Stimulated activated naive CD4-positive, alpha-beta T cell (primary cell): ENCODE measurements at places on chromosomes 7 and 10.
A peak's percentile ranks its signal among the peaks of the same experiment; 100 is the strongest.

DNA sequence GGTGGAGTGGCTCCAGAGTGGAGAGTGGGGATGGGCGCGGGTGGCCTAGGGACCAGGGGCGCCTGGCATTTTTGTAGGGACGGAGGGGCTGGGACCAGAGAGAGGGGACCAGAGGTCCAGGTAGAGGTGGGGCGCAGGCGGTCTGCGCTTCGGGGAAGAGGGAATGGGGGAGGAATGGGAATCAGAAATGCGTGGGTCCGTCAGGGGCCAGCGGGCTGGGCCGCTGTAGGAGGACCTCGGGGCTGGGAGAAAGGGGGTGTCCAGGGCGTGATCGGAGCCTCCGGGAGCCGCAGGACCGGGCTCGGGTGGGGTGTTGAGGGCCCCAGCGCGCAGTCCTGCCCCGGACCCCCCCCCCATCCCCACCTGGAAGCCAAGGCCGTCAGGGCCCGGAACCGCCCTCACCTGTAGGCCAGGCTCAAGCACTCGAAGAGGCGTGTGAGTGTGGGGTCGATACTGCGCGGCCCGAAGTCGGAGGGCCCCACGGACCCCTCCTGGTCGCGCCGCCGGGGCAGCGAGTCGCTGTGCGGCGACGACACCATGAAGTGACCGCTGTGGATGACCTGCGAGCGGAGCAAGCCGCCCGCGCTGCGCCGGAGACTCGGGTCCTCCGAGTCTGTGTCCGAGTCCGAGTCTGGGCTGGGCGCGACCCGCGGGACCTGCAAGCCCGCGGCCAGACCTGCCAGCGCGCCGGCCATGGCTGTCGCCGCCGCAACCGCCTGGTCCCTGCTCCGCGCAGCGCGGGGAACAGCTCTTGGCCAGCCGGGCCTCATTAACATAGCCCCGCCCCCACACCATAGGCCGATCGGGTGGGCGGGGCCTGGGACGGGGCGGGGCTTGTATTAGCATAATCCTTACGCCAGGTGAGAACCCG, at the start of gene MLXIPL:
Gene MLXIPL (minus strand): TSS at position 725 of the 871 bp plus-strand sequence. CDS start 30 bp downstream, at position 695.
- no peak for DNase-seq

- no peak for DNase-seq
These were observed 66.1 kb downstream of the RBM33 start for GRCh38 chr7:155710530-155710929.

GRCh38 chr7:27774717-27775328, 34.9 kb downstream of the TAX1BP1 start:
- DNase-seq, result no peak

GRCh38 chr7:29035044-29035740, 77.1 kb upstream of the TRIL start:
- no peak for DNase-seq

DNA sequence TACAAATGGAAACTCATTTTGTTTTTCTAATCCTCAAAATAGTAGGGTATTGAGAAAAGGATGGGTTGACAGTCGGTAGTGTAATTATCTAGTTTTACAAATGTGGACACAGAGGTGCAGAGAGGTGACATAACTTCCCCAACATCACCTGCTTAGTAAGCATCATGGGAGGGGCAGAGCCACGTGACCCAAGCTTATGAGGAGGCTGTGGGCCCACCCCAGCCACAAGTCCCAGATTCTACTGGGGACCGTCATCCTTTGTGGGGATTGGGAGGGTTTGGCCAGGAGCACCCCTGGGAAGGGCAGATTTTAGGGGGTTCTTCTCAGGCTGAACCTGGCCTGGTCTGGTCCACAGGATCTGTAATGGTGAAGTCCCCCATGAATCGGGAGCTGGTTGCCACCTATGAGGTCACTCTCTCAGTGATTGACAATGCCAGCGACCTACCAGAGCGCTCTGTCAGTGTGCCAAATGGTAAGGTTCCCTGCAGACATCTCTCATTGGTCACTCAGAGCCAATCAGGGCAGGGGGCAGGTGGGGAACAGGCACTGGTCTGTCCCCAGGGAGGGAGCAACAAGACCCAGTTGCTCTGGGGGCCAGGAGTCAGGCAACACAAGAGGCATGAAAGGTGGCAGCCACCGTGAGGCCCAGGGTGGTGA, 23.6 kb upstream of the VSIR start:
- no peak for DNase-seq

DNA sequence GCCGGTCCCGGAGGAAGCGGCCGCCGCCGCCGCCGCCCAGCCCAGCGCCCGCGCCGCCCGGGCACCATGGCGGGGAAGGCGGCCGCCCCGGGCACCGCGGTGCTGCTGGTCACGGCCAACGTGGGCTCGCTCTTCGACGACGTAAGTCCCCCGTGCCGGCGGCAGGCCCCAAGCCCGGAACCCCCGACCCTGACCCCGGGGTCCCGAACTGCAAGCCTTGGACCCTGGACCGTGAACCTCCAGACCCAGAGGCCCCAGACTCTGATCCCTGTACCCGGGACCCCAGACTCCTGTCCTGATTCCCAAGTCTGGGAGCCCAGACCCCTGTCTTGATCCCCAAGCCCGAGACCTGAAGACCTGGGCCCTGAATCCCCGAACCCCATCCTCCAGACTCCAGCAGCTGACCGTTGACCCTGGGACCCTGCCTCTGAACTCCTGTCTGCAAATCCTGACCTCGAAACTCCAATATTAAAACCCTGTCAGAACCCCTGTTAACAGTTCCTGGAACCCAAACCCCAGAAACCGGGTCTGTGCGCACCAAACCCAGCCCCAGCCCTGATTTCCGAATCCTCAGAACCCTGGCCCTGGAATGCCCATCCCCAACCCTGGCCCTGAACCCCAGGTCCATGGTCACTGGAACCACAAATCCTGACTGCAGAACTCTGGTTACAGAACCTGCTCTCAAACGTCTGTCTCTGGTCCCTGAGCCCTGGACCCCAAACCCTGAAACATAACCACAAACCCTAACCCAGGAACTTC, 623 bp downstream of the INPP5A start:
- DNase-seq, result no peak

DNA sequence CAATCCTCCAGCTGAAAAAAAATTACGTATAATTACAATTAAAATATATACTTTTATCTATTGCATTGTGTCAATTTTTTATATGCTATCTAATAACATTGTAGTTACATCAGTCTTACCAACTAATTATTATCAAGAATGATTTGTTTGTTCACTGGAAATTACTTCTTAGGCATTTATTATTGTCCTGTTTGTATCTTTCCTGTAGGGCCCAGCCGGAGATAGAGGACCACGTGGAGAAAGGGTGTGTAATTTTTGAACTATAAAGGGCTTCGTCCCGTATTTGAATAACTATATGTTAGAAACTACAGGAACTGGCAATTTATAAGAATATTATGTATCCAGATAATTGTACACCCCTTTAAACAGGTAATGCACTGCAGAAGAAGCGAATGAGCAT, 4.1 kb downstream of the COL1A2 start:
- no peak for DNase-seq

GRCh38 chr7:53426145-53426750, 390.8 kb downstream of the POM121L12 start:
- no peak for DNase-seq

DNA sequence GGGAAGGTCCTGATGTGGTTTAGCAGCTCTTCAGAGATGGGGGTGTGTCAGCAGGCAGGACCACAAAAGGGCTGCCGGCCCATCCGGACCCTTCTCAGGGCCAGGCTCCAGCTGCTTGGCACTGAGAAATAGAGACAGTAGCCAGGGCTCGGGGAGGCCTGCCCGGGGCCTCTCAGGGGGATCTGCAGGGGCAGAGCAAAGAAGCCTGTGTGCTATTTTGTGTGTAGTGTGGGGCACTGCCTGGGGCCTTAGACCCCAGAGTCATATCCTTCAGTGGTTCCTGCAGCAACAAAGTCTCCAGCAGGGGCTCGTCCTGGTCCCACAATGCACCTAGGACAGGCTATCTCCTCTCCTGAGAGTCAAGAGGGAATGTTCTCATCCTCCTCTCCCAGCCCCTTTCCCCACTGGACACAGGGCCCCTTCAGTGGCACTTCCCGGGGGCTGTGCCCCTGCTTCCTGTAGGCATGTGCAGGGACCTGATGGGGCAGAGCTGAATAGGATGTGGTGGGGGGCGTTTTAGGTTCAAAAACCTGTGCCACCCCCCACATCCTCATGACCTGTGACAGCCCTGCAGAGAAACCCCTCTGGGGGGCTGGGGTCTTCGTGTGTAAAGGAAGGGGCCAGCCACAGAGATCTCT, 159.5 kb upstream of the RHEB start:
- no peak for DNase-seq

DNA sequence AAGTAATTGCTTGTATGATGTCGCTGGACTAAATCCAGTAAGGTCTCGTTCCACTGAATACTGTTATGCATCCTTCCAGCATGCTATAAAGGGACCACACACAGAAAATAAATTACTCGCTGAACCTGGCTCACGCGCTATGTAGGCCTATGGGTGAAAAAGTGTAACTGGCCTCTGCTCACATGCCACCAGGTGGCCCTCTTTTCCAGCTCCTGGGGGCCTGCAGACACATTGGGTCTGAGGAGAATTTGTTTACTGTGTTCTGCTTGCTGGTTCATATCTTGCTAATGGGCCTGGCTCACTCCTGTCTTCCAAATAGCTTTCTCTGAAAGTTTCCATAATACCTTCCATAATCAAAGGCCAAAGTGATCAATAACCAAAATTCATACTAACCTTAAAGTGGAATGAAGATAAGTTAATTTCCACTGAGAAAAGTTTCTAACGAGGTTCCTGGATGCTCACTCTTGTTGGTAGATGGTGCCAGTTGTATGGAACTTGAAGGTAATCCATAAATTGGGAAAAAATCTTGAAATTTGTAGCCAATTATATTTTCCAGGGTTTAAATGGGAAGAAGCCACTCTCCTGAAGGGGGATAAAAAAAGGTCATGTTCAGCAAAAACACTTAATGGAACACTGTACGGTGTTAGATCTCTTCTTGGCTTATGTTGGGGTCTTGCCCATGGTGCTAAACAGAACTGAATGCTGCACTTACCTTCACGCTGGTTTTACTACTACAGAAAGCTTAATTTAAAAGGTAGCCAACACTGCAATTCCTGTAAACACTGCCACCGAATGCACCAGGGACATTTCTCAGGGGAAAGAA, 27.0 kb upstream of the ZPBP start:
- DNase-seq, result peak; percentile 11

- DNase-seq, result no peak
These were observed 26.6 kb upstream of the FAM180A start for GRCh38 chr7:135775230-135775629.

GRCh38 chr10:29430101-29430500, 141.2 kb downstream of the LYZL1 start:
- no peak for DNase-seq

DNA sequence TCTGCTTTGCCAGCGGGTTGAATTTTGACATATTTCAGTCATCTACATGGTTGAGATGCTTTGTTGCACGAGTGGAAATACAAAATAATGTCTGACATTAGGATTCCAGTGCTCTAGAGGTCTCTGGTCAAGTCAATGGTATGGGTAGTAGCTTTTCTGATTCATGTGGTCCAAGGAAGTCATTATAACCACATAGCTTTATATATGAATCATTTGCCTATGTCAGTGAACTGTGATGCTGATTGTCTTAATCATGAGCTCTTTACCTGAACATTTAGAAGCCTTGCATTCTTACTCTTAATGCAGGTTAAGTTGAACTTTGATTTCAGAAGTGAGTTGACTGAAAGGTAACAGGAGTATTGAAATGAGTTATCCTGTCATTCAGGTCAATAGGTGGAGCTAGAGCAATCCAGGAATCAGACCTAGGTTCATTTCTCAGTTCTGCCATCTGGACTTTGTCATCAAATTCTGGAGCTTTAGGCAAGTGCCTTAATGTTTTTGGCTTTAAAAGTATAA, 3.3 kb downstream of the MAPK8 start:
- no peak for DNase-seq

GRCh38 chr7:143040209-143040715, 11.9 kb upstream of the OR6V1 start:
- DNase-seq, result no peak

DNA sequence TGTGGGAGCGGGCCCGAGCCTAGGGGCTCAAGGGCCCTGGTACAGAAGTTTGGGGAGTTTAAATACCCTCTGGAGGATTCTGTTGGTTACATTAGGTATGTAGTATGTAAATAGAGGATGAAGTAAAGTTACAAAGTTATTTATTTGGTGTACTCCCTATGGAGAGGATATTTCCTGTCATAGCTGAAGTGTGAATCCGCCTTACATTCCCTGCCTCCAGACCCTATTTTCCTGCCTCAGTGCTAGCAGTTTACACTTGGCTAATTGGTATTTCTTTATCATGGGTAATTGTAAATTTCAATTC, 60.6 kb upstream of the KLF14 start:
- DNase-seq, result no peak

DNA sequence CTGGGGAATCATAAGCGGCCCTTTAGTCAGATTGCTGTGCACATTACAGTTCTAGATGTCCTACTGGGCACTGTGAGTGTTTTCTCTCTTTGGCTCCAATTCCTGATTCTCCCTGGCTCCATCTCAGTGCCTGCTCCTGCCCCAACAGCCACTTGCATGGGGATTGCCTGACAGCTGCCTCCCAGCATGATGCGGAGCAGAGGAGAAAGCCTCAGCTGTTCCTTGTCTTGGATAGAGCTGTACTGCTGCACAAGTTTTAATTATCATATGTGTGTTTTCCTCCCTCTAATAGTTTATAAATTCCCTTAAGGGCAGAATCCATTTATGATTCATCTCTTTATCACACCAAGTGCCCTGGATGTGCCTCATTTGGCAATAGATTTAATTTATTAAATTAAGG, 285.8 kb upstream of the COBL start:
- no peak for DNase-seq

DNA sequence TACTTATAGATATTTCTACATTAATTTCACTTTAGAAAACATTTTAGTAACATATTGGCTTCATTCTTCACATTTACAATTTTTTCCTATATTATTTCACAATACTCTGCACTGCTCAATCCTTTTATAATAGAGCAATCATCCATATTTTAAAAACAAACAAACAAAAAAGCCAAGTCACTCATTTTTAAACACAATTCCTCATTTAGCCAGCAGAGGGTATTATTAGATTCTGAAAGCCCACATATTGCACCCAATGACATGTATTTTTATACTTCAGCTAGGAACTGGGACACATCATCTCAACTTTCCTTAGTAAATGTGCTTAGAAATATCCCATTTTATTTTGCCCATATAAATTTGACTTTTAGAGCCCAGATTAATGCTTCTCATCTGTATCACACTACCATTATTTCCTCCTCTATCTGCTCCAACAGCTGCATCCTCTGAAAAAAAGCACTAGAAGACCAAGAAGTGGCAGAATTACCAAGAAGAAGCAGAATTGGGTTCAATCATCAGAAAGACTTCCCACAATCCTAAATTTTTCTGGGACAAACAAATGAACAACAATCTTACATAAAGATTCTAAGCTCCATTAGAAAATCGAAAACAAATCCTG, 29.5 kb downstream of the CTNNA3 start:
- peak; percentile 5 for DNase-seq

GRCh38 chr10:61081301-61081700, 137.3 kb upstream of the RHOBTB1 start:
- DNase-seq, result no peak

DNA sequence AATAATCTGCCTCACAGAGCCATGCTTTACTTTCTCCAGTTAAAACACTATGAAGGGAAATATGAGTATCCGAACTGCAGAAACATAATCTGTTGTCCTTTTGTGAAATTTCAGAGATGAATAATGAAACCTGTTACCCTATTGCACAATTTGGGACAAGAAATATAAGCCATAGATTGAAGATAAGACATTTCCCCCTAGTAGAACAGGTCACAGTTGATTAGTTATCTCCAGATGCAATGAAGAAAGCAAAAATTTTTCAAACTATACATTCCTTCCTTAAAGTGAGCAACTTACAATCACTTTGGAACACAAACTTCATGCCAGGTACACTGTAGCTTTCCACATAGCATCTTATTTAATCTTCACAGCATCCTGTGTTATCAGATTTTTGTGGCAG, 2.3 kb upstream of the CHN2 start:
- no peak for DNase-seq
